HEK293T (cell line): ENCODE measurements at places on chromosomes 12 and 14.

- no peak for DNase-seq
Measured at GRCh38 chr12:95130096-95130495, 56.7 kb upstream of the NR2C1 start.

DNA sequence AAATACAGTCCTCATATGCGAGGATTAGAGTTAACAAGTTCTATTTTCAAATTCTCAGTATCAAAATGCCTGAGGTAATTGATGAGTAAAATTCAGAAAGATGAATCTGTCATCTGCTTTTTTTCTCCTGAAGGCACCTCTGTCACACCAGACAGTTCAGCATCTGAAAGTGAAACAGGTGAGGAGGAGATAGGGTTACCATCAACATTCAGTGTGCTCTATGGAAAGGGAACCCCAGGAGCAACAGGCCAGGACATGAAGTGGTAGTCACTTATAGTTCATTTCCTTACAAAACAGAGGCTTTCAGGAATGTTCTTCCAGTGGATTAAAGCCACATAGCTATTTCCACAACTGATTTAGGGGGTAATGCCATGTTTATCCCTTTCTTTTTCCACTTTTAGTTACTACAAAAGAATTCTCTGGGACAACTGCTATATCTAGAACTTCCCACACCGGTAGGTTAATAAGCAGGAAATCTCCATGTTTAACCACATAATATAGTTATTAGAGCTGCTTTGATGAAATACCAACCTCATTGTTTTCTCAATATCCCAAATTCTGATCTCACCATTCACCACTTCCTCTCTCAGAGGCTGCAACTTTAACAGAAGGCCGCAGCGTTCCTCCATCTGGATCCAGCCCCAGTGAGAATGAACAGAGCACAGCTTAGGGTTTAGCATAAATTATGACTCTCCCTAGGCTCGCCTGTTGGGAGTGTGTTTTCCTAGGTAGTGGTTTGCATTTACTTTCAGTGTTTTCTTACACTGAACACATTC lies 177.0 kb upstream of the CNTN1 start:
- no peak for DNase-seq

DNA sequence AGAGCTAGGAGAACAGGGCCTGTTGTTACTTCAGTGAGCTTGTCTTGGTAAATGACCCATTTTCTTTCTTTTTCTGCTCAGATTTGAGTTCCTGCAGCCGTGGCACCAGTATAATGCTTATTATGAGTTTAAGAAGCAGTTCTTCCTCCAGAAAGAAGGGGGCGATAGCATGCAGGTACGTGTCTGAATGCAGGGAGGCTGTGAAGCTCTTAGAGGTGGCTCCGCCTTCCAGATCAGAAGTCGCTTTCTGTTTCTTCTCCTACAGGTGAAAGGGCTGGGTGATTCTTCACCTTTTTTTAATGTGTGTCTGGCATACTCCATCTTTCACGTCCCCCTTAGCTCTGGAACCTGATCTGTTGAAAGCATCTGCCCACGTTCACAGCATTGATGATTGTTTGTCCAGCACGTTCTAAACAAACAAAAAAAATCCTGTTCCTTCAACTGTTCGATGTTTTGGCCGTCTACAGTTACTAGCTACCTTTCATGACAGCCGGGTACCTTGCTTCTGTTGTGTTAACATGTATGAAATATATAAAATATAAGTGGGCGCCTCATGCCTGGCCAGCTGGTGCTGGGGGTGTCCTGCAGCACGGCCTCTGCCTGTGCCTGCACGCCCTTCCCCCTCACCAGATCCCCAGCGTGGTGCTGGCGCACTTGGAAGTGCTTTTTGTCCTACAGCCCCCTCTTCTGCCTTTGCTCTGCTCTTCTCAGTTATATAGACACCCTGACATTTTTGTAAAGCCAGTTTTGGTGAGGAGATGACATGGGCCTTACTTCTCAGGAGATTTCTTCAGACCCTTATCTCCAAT lies 44.6 kb downstream of the SFSWAP start:
- DNase-seq = peak; percentile 59

DNA sequence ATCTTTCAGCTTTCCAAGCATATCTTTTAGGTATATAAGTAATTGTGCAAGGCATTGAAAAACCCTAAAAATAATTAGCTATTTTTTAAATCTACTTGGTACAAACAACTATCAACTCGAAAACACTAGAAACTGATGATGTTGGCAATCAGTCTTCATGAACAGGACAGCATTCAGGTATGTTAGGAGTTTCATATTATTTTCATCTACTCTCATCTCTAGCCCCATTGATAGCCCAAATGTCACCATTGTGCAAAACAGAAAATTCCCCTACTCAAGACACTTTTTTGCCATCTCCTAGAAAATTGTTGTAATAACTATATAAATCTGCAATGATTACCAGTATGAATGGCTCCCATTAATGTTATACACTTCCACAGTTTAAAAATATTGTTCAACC lies 144.5 kb upstream of the KRAS start:
- DNase-seq = no peak
